Hematopoietic multipotent progenitor cell (in vitro differentiated cells): ENCODE measurements at places on chromosomes 16 and 17. TPM values are rescaled to one million over a fixed set of nuclear protein-coding genes. Genes with fewer than 3 reads are reported as not detected.
A peak's percentile ranks its signal among the peaks of the same experiment; 100 is the strongest.

CA5A gene
- not detected for total RNA-seq

IL34 gene
- under 0.01 TPM for total RNA-seq

DNA sequence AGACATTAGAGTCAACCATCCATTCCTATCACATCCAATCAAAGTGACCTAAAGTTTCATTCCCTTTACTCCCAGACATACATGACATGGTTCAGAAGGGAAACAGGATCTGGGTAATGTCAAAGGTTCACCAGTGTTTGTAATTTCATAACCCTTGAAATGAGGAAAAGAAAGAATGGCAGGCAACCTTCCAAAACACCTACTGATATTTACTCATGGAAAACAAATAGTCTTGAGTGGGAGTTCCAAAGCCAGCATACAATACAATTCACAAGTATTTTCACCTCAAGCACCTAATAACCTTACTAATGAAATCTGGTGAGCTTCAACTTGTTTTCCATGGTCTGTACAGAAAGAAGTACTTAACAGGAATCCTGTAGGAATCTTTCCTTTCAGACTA lies 72.5 kb upstream of the AXIN2 start:
- DNase-seq, result no peak

DNA sequence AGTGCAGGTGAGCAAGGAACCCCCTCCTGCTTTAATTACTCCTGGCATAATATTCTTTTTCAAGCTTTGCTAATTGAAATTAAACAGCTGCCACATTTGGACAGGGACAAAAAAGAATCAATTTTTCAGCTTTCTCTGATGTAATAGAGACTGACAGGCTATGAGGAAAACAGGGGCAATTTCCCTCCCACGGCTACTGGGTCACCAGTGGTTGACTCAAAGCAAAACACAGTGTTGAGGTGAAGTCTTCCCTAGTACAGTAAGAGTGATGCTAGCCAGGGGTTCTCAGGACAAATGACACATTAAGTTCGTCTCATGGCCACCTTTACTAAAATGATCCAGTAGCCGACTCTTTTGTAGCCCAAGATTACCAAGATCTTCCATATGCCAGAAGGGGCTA lies 38.6 kb upstream of the PMFBP1 start:
- no peak for DNase-seq

DNA sequence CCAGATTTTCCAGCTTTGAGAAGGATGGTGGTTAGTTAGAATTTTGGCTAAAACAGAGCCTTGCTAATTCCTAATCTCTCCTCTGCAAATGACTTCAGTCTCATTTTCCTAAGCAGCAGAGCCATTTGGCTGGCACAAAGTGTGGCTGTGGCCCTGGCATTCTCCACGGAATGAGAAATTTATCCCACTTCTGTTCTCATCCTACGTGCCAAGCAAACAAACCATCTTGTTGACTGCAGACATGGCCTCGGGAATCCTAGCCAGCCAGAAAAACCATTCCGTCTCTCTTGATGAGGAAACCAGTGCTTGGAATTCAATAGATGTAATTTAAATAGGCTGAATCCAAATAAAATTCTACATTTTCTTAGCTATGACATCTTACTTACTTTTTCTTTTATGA lies 34.1 kb upstream of the ELAC2 start:
- DNase-seq, result no peak

MEFV gene
- total RNA-seq, result 0.81 TPM

DNA sequence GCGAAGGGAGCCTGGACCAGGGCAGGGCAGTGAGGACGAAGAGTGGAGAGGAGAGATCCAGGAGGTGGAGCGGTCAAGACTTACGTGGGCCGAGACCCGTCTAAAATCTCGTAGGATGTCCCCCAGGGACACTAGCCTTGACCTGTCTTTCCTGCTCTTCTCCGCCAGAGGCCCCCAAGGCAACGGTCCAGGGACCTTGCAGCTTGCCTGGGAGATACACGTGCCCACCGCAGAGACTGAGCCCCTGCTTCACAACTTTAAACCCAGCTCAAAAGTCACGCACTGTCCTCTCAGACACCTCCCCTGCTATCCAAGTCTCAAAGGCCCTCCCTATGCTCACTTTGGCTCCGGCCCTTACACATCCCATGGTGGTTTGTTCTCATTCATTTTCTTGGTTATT lies 9.4 kb downstream of the TIGD7 start:
- no peak for DNase-seq

MYO1C gene
- 4.0 TPM for total RNA-seq

NPIPA7 gene
- 0.27 TPM for total RNA-seq

SALL1 gene
- not detected for total RNA-seq

- DNase-seq, result no peak
Measured at GRCh38 chr17:59832883-59833379, 59.8 kb downstream of the TUBD1 start.

RHBDL3 gene
- 0.27 TPM for total RNA-seq

DNA sequence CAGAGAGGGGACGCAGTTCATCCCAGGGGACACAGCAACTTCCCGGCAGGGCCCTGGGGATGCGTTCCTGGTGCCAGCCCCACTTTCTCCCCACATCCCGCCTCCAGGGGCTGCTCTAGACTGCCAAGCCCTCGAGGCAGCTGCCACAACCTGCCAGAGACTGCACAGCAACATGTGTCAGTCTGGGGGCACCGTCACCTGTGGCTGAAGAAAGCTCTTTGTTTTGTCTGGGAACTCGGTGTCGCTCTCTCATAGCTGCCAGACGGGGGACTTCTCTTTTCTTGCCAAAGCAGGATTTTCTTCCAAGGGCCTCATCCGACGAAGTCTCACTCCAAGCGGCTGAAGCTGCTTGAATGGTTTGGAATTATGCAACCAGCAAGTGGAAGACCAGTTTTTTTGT lies 43.7 kb downstream of the COTL1 start:
- DNase-seq, result no peak

GRCh38 chr17:50864747-50865059 lies 1.5 kb downstream of the TOB1 start:
- DNase-seq, result no peak

CYGB gene
- total RNA-seq, result 1.1 TPM

GRCh38 chr17:73508057-73508930 lies 136.0 kb downstream of the SDK2 start:
- DNase-seq, result peak; percentile 6

DNA sequence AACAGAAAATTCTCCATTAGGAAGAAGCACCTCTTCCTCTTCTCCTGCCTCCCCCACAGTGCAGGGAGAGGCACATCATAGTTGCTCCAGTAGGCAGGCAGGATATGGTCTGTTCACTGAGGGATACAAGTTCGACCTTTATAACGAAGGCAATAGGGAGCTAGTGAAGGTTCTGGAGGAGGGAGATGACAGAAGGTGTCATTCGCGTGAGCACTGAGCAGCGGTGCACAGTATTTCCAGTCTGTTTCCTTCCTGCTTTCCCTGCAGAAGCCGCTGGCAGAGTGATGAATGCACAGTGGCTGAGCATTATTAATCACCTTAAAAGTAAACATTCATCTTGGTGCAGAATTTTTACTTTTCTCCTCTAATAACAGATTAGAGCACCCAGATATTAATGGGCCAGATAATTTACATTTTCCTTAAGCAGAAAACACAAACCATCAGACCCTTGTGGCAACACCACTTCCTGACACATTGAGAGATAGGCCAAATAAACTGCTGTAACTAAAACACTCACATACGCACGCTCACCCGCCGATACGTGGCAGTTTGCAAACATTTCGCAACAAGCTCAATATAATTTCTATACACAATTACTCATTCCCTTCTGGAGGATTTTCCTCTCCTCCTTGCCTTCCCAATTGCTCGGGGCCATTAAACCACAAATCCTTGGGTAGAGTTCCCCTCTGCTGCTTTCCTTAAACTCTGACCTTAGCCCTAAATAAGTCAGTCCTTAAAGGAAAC lies 69.5 kb downstream of the AIPL1 start:
- peak; percentile 18 for DNase-seq

METRN gene
- total RNA-seq, result 5.1 TPM

HS3ST3A1 gene
- total RNA-seq, result 2.4 TPM

DNA sequence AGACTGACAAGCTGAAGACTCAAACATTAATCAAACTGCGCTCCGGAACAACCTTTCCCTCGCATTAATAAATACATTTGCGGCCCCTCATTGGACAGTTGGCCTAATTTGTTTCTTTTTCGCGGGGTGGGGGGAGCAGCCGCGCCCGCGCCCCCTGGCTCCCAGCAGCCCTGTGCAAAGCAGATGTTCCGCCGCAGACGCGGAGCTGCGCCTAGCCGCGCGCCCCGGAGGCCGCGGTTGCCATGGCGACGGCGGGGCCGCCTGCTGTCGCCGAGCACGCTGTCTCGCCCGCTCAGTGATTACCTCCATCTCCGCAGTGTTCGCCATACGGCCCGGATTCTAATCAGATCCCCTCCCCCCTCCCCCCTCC lies 25.5 kb downstream of the COPZ2 start:
- peak; percentile 52 for DNase-seq

SSTR5 gene
- not detected for total RNA-seq

OR3A3 gene
- total RNA-seq, result under 0.01 TPM

DNA sequence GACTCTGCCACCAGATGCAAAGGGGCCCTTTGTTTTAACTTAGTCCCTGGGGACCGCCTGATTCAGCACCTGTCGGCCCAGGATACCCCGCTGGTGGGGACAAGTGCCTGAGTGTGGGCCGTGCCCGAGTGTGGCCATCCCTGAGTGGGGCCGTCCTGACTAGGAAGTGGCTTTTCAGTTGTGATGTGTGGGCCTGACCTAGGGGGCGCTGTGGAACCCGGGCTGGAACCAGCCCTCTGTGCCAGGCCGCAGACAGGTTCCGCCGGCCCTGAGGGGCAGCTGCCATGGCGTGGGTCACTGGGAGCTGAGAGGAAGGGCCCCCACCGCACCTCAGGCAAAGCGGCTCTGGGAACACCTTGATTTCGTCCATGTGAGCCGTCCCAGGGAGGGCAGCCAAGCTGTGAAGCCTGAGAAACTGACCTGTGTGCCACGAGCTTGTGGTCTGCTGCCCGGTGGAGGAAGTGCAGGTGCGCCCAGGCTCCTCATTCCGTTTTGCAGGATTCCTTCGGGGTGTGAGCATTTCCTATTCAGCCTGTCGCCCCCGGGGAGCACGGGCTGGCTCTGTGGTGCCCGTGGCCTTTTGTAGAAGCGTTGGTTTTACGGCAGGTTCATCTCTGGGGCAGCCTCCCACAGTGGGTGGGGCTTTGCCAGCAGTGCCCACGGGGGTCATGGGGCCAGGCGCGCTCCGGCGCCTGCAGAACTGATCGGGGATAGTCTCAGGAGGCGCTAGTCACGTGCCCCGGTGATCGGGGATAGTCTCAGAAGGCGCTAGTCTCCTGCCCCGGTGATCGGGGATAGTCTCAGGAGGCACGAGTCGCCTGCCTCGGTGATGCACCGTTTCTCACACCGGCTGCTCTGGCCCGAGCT lies 5.3 kb downstream of the RPL13 start:
- DNase-seq, result peak; percentile 29

DNA sequence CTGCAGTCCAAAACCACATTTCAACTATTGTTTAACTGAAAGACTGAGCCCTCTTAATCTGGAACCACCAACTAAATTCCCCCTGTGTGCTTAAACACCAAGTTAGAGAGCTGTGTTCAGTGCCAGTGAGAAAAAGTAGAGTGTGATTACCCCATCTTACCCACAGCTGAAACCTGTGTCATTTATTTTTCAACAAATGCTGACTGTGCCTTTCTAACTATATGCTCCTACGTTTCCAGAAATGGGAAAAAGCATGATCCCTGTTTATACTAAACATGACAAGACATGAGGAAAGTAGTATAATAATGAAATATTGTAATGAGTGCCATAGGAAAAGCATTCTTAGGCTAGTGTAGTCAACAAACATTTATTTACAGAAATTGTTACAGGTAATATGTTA lies 7.4 kb upstream of the TOX3 start:
- DNase-seq, result no peak

WNT3 gene
- under 0.01 TPM for total RNA-seq

GDPD1 gene
- 8.9 TPM for total RNA-seq

CPHXL2 gene
- total RNA-seq, result not detected

DNA sequence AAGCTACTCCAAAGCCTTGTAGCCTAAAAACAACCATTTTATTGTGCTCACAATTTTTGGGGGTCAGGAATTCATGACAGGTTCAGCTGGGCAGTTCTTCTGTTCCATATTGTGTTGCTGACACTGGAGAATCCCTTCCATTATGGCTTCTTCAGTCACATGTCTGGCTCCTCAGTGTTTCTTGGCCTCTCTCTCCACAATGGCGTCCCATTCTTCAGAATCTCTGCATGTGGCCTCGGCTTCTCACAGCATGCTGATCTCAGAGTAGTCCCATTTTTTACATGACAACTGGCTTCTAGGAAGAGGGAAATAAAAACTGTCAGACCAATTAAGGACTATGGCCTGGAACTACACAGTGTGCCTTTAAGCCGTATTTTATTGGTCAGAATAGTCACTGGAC lies 49.7 kb downstream of the NF1 start:
- DNase-seq, result no peak

GRCh38 chr17:6231886-6232731 lies 161.9 kb downstream of the WSCD1 start:
- DNase-seq, result no peak

ASGR1 gene
- 7.3 TPM for total RNA-seq

EZH1 gene
- 35.8 TPM for total RNA-seq

- DNase-seq, result peak; percentile 18
Measured at GRCh38 chr17:40615068-40615840, 32.4 kb downstream of the SMARCE1 start.

BCL6B gene
- 17.8 TPM for total RNA-seq

- DNase-seq, result no peak
Measured at GRCh38 chr16:85861095-85861825, 37.7 kb upstream of the IRF8 start.

- no peak for DNase-seq
Measured at GRCh38 chr17:20281860-20282259, 185.5 kb downstream of the LGALS9B start.

DNA sequence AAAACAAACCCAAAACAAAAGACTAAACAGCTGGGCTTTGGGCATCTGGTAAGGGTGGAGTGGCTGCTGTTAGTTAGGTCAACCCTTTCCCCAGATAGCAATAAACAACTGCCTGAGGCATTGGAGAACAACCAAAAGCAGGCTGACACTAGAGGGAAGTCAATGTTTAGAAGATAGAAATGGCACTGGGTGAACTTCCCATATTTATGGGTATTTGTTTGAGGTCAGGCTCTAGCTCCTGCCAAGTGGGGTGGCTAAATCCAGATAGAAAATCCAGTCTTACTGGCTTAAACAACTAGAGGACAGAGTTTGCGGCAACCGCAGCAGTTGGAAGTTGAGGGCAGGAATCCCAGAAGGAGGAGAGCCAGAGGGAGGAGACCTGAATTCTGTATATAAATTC lies 79.4 kb downstream of the SDK2 start:
- DNase-seq, result no peak

SDR42E2 gene
- 0.27 TPM for total RNA-seq

GRCh38 chr16:14028202-14028601 lies 42.9 kb upstream of the MRTFB start:
- no peak for DNase-seq

RPS15A gene
- total RNA-seq, result 4,875 TPM

DNA sequence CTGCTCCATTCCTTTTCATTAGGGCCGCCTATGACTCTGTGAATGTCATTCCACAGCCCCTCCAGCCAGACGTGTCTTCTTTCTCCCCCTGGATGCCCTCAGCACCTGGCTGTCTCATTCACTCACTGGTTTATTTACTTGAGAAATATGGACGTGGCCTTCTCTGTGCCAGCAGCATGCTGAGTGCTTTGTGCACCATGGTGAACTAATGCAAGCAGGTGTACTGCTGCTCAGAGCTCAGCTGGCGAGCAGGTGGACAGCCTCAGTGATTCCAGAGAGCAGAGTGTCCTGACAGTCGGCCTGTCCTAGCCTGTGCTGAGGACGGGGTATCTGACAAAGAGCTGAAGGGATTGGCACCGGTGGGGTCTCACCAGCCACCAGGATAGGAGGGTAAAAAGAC lies 96.7 kb downstream of the GNAO1 start:
- no peak for DNase-seq

KRTAP4-12 gene
- not detected for total RNA-seq

FAM20A gene
- 0.27 TPM for total RNA-seq

HS3ST2 gene
- total RNA-seq, result not detected
